Immature natural killer cell (primary cell): ENCODE measurements at places on chromosomes 16 and 17. TPM values are rescaled to one million over a fixed set of nuclear protein-coding genes. Genes with fewer than 3 reads are reported as not detected.

DNA sequence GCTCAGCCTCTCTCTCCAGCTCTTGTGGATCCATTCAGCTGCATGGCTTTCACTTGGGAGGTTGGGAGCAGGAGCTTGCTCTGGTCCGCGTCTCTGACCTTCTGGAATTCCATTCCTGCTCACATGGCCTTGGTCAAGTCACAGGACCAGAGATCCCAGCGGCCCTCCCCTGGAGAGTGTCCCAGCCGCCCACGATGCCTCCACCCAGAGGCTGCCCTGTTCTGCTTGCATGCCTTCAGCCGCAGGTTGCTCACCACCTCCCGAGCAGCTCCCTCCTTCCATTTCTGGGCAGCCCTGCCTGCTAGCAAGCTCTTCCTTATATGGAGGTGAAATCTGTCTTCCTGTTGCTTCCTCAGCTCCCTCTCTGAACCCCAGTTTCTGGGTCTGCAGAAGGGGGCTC, 32.6 kb downstream of the RAI1 start:
- DNase-seq, result no peak

DNA sequence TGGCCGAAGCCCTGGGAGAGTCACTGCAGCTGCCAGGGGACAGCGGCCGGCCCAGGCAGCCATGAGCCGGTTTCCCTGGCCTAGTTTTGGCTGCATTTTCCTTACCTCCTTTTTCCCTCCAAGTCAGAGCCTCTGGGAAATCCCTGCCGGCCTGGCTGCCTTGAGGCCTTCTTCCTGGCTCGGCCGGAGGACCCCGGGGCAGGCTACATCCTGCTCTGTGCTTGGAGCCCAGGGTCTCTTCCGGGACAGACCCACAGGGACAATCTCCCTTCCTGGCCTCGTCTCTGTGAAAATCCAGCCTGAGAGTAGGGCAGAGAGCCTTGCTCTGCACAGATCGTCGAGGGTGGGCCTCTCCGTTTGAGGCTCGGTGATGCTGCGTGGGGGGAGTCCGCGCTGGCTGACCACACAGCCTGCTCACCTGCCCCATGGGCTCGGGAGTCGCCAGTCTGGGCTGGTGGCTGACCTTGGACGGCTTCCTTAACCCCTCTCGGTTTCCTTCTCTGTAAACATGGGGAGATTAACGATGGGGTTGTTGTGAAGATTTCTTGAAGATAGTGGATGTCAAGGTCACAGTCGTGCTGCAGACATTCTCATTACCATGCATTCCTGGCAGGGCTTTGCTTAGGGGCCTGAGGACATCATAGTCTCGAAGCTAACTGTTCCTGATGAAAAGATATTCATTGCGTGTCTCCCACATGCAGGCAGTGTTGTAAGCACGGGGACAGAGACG, 34.8 kb upstream of the CIBAR2 start:
- DNase-seq, result no peak

Gene KRTAP4-1
- not detected for polyA plus RNA-seq

- DNase-seq, result no peak
Observed at GRCh38 chr17:31843070-31843745, 15.8 kb downstream of the COPRS start.

GRCh38 chr16:58495521-58496331, 4.2 kb upstream of the NDRG4 start:
- no peak for DNase-seq

DNA sequence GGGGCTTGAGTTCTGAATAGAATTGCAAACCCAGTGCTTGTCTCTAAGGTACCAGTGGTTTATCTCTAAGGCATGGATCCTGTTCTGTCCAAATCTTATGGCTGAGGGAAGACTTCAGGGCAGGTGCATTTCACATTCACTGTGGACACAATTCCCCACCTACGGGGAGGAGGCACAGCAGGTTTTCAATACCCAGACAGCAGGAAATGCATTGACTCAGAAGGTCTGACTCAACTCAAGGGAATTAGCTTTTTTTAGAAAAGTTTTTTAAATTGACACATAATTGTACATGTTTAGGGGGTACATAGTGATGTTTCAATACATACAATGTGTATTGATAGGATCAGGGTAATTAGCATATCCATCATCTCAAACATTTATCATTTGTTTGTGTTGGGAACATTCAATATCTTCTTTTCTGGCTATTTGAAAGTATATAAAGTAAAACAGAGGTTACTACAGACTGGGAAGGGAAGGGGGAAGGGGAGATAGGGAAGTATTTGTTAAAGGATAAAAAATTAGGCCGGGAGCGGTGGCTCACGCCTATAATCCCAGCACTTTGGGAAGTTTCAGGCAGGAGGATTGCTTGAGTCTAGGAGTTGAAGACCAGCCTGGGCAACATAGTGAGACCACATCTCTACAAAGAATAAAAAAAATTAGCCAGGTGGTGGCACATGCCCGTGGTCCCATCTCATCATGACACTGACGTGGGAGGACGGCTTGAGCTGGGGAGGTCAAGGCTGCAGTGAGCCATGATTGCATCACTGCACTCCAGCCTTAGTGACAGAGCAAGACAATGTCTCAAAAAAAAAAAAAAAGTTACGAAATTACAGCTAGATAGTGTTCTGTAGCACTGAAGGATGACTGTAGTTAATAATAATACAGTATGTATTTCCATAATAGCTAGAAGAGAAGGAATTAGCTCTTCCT, 54.9 kb downstream of the RGS9 start:
- DNase-seq, result no peak

Gene AKAP1
- polyA plus RNA-seq, result 3.6 TPM

DNA sequence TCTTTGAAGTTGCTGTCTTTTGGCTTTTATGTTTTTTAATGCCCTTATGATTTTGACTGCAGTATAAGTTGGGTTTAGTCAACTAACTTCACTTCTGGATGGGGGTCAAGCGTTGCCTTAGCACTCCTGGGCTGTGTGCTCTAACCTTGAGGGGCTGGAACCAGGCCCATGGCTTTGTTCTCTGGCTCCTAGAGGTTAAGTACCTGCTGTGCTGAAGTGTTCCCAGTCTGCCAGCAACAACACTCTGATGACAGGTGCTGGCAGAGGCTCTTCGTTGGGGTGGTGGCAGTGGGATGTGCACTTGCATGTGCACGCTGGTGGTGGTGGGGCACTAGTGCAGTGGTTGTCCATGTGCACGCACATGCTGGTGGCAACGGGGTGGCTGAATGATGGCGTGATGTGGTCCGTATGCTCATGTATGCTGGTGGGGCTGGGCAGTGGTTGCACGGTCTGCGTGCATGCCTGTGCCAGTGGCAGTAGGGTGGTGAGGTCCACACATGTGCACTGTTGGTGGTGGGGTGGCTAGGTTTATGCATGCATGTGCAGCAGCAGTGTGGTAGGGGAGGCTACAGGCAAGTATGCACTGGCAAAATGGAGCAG, 447.8 kb upstream of the GOT2 start:
- DNase-seq, result no peak

Gene USP10
- 33.8 TPM for polyA plus RNA-seq

DNA sequence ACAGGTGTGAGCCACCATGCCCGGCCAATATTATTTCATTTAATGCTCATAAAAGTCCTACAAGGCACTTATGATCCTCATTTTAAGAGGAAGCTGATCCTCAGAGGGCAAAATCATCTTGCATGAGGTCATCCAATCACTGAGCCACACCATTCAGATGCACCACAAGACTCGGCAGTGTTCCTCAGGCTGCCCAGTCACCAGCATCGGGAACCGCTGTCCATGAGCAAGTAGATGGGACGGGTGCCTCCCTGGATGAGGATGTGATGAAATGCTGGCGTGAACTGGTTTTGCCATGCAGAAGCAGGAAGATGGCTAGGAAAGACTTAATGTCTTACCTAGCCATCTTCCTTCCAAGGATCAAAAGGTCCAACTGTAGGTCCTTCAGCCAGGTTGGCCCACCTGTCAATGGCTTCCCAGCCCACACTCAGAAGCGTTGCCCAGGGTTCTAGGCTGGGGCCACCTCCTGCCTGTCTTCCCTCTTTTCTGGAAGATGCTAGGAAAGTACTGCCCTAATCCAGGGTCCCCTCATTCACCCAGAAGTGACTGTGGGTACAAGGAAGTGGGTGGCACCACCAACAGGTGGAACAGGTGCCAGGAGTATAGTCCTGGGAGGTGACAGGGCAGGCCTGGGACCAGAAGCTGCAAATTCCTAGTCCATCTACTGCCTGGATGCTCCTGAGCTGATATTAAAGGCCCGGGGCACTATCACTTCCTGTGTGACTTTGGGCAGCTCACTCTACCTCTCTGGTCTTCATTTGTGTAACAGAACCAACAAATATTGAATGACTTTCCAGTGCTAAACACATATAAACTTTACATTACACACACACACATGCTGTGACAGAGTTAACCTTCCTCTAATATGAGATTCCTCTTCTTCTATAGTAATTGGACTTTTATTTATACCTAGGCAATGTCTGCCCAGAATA, 32.2 kb upstream of the CRYBA1 start:
- no peak for DNase-seq

Gene DNAI2
- polyA plus RNA-seq, result 0.74 TPM

Gene TBC1D3D
- polyA plus RNA-seq, result not detected

Gene HNF1B
- not detected for polyA plus RNA-seq

- no peak for DNase-seq
Observed at GRCh38 chr17:37485938-37486570, 3.6 kb upstream of the DUSP14 start.

DNA sequence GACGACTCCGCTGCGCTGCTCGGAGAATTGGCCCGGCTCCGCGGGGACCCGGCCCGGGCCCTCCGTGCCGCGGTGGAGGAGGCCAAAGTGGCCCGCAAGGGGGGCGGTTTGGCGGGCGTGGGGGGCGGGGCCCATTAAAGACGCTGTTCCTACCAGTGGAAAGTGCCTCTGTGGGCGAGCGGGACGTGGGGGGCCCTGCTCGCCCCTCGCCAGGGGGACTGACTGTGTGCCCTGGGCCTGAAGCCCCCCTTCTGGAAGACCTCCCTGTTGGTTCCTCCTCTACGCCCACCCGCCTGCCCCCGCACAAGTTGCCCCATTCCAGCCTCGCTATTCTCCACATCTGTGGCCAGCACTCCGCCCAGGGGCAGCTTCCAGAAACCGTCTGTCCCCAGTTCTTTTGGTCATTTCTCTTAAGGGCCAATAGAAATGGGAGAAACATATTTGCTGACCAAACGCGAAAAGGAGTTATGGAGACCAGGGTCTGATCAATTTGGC, 1.9 kb upstream of the FGF11 start:
- DNase-seq, result no peak

GRCh38 chr17:29126268-29126930, 53.8 kb downstream of the MYO18A start:
- DNase-seq, result no peak

DNA sequence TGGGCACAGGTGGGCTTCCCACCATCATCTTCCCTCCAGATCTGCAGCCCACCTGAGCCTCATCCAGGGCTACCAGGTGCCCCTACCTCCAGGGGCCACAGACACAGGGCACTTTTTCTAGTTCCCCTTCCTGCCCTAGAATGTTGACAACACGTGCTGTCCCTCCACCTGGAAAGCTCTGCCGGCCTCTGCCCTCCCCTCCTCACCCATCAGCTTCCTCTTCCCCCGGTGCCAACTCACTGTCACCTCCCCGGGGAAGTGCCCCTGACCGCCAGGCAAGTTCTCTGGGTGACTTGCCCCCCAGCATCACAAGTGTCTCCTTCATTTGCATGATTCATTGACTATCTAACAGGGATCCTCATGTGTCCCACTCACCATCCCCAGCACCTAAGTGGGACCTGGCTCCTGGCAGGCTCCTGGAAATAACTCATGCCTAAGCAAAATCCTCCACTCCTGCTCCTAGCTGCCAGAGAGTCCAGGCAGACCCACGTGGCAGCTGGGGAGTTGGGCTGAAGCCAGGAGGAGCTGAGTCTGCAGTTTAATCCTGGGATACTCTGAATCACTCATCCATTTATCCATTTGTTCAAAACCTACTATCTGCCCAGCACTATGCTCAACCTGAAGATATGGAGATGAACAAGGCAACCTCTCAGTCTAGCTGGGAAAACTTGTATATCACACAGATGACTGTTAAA, 304.4 kb downstream of the FOXL1 start:
- DNase-seq, result no peak
